ENCODE measurements at places on chromosomes 4 and X.

DNA sequence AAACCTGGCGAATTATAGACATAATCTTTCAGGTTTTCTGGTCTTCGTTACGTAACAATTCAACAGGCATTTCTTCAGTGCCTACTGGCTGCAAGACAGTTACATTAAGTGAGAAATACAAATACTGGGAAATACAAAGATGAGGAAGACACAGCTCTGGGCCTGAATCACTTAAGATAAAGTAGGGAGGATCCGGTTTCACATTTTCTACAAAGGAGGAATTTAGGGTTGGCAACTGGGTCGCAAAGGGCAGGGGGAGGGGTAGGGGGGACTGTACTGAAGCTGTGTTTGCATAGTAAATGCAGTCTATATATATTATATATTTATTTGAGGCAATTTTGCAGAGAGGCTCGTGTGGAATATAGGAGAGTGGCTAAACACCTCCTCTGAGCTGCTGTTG is 107.4 kb downstream of the MAML3 start:
- DNase-seq = no peak

GRCh38 chr4:1866189-1866661 is 5.0 kb upstream of the NSD2 start:
- DNase-seq = no peak

DNA sequence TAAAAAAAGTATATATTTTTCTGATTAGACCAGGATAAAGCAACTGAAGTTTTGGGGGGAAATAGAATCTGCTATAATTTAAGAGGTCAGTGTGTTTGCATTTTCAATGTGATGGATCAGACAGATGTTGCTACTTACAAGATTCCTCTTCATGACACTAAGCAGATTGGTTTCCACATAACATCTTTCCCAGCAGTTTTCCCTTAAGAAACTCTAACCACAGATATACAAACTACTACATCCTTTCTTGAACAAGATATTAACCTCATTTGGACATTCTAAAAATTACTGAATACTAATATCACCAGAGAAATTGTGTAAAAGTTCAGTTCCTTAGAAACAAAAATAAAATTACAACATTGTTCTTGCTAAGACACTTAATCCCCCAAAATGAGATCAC is 106.7 kb upstream of the GUCY1A1 start:
- DNase-seq = no peak

DNA sequence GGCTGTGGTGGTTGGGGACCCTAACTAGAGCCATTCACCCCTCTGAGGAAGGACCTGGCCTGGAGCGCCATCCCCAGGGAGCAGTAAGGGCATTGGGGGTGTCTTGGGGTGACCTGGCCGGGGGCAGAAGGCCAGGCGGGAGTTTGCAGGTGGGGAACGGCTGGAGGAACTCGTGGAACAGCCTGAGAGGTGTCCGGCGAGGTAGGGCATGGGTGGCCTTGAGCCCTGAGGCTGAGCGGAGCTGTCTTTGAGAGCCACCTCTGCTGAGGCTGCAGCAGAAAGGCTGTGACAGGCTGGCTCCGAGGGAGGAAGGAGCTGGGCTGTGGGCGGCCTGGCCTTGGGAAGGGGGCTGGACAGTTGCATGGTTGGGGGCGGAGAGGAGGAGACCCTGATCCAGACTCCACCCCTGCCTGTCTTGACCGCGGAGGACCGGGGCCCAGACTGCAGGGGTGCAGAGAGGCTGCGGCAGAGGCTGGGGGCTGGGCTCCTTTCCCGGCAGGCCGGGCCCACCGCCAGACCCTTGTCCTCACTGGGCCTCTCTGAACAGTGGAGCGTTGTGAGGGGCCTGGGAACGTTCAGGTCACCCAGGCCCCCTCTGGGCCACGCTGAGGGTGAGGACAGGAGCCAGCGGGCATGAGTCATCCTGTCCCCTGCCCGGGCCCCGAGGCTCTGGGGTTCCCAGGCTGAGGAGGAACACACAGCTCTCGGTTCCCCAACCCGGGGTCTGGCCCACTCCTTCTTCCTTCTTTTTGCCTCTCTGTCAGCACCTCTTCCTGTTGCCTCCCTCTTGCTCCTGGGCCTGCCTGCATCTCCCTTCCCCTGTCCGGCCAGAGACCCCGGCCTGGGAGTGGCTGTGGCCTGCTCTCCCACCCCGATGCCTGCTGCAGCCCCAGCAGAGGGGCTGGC is 8.1 kb downstream of the SH3BP2 start:
- peak; percentile 25 for DNase-seq

DNA sequence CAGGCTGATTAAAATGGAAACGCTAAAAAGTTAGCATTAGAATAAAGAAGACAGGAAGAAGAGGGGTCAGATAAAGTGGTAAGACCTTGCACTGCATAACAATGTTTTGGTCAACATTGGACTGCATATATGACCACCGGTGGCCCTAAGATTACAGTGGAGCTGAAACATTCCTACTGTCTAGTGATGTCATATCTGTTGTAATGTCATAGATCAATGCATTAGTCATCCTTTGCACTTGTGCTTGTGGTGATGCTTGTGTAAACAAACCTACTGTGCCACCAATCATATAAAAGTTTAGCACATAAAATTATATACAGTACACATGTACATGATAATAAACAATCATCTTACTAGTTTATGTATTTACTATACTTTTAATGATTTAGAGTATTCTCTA is 73.0 kb downstream of the TMEM165 start:
- no peak for DNase-seq

DNA sequence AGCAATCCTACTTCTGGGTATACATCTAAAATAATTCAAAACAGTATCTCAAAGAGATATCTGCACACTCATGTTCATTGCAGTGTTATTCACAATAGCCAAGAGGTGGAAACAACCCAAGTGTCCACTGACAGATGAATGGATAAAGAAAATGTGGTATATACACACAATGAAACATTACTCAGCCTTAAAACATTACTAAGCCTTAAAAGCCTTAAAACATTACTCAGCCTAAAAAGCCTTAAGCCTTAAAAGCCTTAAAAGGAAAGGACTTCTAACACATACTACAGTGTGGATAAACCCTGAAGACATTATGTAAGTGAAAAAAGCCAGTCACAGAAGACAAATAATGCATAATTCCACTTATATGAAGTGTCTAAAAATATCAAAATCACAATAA is 40.3 kb upstream of the TFDP3 start:
- no peak for DNase-seq

DNA sequence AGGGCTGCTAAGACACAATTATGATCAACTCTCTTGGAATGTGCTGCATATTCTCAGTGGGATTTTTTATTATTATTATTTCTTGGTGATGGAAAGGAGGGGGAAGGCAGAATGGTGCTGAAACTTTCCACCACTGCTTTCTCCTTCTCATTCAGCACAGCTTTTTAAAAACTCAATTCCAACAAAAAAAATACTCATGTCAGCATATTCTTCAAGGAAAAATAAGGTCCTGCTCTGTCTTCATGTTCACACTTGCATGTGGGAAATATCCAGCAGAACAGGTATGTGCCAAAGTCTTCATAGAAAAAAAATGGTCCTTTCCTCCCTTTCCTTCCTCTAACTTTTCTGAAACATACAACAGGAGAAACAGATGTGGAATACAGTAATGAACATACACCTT is 144.0 kb upstream of the ADAMTS3 start:
- DNase-seq = no peak
